Foreskin melanocyte (primary cell): ENCODE measurements at places on chromosomes 3 and 15.
A peak's percentile ranks its signal among the peaks of the same experiment; 100 is the strongest.

DNA sequence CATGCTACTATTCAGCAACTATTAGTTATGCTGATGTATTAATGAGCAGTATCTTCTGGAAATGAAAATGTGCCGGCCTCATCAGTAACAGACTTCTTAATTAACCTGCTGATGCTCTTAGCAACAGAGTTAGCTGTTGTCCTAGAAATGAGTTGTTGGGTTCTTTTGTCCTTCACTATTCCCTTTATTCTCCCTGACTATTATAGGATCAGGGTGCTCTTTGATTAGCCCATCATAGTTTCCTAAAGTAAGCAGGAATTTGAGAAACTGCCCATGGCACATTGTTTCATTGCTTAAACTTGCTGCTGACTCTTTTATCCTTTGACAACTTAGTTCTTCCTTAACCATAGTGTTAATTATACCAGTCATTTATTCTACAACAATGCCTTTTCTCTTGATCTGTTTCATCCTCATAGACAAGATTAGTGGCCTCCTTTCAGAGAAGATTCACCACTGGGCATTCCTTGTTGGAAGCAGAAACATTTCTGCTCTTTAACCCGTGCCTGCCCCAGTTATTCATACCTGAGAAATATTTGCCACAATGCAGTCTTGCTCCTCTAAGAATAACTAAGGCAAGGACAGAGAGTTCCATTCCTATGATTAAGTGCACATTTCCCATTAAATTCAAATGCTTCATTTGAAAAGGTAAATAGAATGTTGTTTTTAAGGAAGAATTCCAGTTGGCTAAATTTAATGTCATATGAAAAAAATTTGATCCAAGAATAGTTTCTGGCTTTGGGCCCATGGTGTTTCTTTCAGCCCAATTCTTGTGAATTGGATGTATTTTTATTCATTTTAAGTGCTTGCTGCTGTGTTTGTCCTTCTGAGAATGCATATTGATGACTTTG is 573.3 kb upstream of the TBL1XR1 start:
- peak; percentile 64 for DNase-seq

GRCh38 chr3:9730657-9731205 is 804 bp upstream of the BRPF1 start:
- DNase-seq = no peak

DNA sequence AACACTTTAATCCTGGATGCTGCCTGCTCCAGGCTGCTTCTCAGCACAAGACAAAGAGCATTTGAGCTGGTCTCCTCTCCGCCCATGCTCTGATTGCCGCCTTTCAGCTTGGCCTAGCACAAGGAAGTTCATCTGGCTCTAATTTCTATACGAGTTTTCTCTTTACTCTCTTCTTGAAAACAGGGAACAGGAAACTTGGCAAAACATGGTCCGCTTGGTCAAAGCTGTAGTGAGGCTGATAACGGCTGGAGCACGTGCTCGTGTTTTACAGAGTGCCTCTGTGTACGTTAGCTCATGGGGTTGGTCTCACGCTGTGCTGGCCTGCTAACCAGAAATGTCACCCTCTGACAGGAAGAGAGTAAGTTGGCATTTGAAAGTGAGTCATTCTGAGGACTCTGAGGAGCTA is 19.2 kb downstream of the RARRES1 start:
- peak; percentile 92 for DNase-seq

GRCh38 chr3:22893644-22894325 is 309.3 kb upstream of the UBE2E2 start:
- DNase-seq = no peak

- no peak for DNase-seq
These were observed 81.3 kb downstream of the MTHFS start for GRCh38 chr15:79815468-79815867.

DNA sequence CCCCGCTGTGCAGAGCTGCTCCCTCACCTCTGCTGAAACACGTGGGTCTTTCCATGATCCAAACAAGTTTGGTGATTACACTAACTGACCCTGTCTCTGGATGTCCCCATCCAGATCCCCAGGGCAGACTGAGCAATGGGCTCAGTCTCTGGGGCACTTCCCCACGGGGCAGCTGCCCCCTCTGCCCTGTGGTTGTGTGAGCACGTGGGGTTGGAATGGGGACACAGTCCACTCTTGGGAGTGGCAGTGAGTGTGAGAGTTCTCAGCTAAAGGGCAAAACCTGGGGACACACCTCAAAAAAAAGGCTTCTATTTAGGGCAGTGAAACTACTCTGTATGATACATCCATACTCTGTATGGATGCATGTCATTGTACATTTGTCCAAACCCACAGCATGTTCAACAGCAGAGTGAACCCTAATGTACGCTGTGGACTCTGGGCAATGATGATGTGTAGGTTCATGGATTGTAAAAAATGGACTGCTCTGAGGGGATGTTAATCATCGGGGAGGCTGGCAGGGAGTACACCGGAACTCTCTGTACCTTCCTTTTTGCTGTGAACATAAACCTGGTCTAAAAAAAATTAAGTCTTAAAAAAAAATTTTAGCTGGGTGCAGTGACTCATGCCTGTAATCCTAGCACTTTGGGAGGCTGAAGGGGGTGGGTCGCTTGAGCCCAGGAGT is 49.9 kb upstream of the BLM start:
- DNase-seq = no peak

GRCh38 chr15:41231422-41232226 is 556 bp downstream of the CHP1 start:
- DNase-seq = peak; percentile 19

GRCh38 chr15:34436956-34437442 is 609 bp downstream of the GOLGA8A start:
- no peak for DNase-seq

GRCh38 chr15:44676676-44677075 is 13.2 kb upstream of the SPG11 start:
- DNase-seq = no peak

GRCh38 chr15:82855286-82856100 is 46.1 kb downstream of the WHAMM start:
- no peak for DNase-seq

DNA sequence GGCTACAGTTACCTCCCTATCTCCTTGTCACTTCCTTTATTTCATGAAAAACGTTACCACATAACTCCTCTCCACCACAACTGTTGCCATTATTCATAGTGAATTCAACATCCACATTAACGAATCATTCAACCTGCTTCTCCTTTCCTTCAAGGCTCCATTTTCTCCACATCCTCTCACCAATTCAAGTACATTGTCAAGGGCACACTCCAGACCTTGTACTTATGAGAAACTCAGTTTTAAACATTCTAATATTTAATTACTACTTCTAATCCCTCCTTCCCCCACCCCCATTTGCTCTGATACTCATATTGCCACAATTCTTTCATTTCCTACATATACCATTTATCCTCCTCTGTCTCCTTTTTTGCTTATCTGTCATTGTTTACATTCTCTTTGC is 871.2 kb downstream of the TUSC7 start:
- DNase-seq = no peak

DNA sequence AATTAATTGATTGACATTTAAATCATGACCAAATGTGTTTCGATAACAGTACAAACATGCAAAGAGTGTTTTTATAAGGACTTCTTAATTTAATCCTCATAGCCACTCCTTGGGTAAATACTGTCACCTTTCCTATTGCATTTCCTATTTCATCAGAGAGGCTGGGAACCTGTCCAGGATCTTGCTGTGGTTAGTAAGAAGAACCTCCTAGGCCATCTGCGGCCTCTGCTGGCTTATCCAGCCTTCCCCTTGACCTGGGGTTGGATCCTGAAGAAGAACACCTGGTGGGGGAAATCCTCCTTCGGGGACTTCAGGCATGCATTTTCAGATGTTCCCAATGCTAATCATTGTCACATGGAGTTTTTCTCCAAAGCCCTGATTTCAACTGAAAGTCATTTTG is 25.5 kb downstream of the GLDN start:
- DNase-seq = no peak

- no peak for DNase-seq
These were observed 171.4 kb downstream of the THRB start for GRCh38 chr3:24323272-24323671.

- no peak for DNase-seq
These were observed 42.9 kb downstream of the FGD5 start for GRCh38 chr3:14861446-14862302.

DNA sequence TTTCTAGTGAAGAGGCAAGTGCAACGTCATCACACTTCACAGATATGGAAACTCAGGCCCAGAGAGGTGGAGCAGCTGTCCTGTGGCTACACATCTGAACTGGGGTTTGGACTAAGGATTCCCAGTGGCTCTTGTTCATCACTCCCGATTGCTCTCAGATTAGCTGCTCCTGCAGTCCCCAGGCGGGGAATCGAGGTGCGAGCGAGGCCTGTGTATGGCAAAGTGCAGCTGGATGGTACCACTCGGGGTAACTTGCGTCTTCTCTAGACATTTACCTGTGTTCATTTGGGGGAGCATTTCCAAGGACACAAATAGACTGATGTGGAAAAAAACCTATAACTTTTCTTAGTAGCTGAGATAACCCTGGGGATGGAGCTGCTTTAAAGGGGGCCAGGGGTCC is 45.9 kb upstream of the TRPM1 start:
- DNase-seq = no peak

- no peak for DNase-seq
These were observed 6.5 kb downstream of the POPDC2 start for GRCh38 chr3:119653876-119654275.

DNA sequence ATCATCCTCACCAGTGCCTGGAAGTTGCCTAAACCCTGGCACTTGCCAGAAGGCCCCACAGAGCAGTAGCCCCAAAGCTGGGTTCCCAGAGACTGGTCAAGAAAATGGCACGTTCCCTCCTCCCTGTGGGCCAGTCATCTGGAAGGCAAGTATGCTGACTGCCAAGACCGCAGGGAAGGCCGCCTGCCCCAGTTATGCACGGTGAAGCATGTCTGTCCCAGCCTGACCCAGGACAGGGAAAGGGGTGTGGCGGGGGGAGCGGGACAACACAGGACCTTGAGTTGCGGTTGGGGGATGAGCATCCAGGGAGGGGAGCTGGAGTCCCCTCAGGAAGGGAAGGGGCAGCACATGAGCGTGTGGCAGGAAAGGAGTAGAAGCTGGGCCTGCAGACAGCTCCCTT is 33.0 kb downstream of the RBPMS2 start:
- no peak for DNase-seq

DNA sequence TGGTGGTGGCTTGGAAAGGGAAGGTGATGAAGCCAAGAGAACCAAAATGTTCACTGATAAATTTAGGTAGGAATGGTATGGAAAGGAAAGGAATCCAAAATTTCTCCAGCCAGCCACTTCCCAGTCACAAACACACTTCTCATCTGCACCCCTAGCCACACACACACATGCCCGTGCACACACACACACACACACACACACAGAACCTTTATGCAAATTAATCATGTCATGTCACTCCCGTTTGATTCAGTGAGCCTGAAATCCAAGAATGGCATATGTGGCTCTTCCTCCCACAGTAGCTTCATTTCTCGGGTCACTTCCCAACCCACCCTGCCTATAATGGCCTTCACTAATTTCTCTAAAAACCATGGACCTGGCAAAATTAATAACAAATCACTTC is 3.1 kb upstream of the HLTF start:
- DNase-seq = no peak

- DNase-seq = no peak
These were observed 138.1 kb downstream of the CNTN6 start for GRCh38 chr3:1230920-1231319.

GRCh38 chr3:71311661-71312046 is 271.9 kb downstream of the FOXP1 start:
- no peak for DNase-seq

GRCh38 chr3:52415800-52416199 is 29.1 kb downstream of the SEMA3G start:
- DNase-seq = no peak

DNA sequence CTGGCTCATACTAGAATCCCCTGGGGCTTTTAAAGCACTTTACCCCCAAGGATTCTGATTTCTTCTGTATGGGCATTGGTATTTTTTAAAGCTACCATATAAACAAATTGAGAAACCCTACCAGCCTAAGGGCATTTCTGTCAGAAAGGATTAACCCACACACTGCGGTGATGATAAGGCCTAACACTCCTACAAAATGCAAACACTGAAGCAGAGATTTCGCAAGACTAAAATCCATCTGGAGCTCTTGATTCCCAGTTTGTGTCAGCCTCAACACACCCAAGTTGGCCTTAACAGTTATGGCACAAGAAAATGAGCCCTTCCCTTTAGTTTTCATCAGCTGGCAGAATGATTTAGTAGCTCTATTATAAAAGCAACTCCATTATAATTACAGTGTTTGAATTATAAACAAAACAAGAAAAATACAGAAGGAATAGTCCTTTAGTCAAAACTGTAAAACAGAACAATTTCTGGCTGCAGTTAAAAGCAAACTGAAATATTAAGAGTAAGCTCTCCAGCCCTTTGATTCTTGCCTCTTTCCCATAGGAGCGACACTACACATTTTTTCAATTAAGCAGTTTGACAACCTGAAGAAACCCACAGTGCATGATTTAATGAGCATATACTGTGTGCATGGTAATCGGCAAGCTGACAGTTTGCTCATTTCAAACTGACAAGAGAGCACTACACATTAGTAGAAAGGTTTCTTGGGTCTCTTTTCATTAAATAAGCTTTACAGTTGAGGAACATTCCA is 441.2 kb downstream of the FHIT start:
- DNase-seq = no peak

GRCh38 chr3:62415312-62415801 is 42.0 kb upstream of the FEZF2 start:
- no peak for DNase-seq

- DNase-seq = no peak
These were observed 24.3 kb upstream of the TATDN2 start for GRCh38 chr3:10223676-10224639.

GRCh38 chr3:12175137-12175593 is 16.5 kb upstream of the TIMP4 start:
- DNase-seq = no peak

- no peak for DNase-seq
These were observed 50.4 kb downstream of the GHSR start for GRCh38 chr3:172397716-172398405.

GRCh38 chr3:196666001-196666867 is 26.7 kb downstream of the NRROS start:
- peak; percentile 89 for DNase-seq

DNA sequence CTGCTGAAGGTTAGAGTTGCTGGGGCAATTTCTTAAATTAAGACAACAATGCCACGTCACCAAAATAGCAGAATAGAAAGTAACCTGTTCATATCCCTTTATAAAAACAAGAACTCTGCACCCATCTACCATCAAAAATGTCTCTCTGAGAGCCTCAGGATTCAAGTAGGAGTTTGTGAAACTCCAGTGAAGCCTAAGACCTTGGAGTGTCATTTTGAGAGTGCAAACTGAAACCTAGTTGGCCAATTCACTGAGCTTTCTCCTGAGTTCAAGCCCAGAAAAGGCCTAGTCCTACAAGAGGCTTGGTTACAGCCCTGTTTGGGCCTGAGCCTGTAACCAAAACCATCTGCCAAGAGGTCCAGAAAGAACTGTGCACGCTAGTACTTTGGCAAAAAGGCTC is 335.1 kb downstream of the EFHB start:
- no peak for DNase-seq

DNA sequence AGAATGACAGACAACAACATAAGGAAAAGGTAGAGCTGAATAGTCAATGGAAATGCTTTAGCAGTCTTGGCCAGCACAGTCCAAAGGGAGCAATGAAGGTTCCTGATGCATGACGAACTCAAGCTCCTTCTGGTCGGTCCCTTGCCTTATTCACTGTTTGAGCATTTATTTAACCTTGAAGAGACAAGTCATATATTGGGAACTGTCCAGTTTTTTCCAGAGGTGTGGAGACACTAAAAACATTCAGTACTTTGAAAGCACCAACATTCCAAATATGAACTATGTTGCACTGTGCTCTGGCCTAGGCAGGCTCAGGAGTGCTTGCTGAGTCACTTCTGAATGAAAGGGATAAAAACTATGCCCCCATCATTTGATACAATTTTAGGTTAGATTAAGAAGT is 384.8 kb downstream of the MECOM start:
- DNase-seq = no peak
